ENCODE measurements at places on chromosomes 5 and 9.
A peak's percentile ranks its signal among the peaks of the same experiment; 100 is the strongest.

- DNase-seq, result no peak
Observed at GRCh38 chr5:102855681-102856388, 100.7 kb downstream of the PAM start.

GRCh38 chr5:2675548-2675947 lies 75.9 kb downstream of the IRX2 start:
- DNase-seq, result no peak

GRCh38 chr5:31124026-31124425 lies 69.5 kb upstream of the CDH6 start:
- no peak for DNase-seq

DNA sequence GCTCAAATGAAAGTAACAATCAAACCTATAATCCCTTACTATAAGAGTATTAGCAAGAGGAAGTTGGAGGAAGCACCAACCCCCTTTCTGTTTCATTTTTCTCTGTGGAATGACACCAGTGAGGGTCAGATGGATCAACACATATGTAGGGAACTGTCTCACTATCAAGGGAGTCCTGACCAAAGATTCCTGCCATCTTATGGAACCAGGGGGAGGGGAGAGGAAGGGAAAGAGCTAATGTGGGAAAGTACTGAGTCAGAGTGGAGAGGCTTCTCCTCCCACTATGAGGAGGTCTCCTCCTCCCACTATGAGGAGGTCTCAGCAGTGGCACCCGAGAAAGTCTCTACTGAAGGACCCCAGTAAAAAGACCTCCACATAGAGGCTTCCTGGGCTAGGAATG lies 73.3 kb upstream of the PCSK1 start:
- no peak for DNase-seq

DNA sequence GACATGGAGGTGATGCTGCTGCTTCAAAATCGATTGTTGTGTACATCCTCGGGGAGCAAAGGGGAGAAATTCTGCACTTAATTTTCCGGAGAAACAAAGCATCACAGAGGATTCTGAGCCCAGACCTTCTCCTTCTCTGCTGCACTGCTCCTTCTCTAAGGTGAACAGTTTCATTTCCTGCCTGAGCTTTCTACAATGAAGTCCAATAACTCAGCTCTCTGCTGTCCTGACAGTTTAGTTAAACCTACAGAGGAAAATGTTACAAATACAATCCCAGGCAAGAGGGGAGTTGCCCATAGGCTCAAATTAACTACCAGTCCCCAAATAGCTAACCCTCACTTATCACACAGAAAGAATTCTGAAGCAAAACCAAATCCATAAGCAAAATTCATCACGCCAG lies 206.3 kb downstream of the EFNA5 start:
- DNase-seq, result no peak

DNA sequence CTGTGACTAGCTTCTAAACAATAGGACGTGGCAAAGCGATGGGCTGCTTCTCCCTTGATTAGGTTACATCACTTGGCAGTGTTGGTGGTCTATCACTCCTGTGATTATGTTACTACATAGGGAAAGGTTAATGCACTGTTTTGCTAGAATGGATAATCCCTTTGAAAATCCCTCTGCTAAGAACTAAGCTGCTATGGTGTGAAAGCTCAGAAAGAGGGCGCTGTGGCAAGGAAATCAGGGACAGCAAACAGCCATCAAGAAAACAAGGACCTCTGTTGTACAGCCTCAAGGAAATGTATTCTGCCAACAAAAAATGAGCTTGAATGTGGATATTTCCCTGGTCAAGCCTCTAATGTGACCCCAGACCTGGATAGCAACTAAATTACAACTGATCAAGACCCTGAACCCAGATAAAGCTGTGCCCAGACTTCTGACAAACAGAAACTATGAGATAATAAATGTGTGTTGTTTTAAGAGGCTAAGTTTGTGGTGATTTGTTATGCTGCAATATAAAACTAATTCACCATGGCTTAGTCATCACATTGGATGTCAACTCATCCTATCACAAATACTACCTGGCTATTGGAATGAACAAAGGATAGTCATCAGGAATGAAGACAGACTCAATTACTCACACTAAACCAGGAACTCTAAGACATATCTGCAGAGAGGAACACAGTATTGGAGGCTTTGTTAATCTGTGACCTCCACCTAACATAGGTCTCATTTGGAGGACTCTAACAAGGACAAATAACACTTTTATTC lies 1215.9 kb downstream of the EFNA5 start:
- peak; percentile 5 for DNase-seq

DNA sequence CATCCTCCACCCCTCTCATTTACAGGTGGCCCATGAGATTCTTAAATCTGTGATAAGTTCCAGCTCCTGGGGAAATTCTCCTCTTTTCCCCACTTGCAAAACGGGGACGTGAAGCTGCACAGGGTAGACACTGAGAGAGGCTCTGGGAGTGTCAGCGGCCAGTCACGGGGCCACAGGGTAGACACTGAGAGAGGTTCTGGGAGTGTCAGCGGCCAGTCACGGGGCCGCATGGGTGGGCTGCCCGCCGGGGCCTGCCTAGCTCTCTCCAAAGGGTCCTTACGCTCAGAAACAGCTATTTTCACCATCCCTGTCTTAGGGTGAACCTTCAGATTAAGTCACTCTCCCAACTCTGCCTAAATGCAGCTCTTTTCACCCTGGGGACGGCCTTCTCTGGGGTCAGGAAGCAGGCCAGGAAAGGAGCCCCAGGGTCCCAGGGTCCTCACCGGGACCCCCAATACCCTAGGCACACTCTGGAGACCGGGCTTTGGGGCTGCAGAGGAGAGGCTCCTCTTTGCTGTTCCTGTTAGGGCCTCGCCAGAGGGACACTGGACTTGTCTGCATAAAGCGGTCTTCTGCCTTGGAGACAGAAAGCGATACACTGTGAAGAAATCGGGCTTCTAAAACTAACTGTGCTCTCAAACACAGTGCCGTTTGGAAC lies 1.5 kb downstream of the FAM78A start:
- no peak for DNase-seq

GRCh38 chr9:114372921-114373448 lies 14.8 kb downstream of the AKNA start:
- no peak for DNase-seq

DNA sequence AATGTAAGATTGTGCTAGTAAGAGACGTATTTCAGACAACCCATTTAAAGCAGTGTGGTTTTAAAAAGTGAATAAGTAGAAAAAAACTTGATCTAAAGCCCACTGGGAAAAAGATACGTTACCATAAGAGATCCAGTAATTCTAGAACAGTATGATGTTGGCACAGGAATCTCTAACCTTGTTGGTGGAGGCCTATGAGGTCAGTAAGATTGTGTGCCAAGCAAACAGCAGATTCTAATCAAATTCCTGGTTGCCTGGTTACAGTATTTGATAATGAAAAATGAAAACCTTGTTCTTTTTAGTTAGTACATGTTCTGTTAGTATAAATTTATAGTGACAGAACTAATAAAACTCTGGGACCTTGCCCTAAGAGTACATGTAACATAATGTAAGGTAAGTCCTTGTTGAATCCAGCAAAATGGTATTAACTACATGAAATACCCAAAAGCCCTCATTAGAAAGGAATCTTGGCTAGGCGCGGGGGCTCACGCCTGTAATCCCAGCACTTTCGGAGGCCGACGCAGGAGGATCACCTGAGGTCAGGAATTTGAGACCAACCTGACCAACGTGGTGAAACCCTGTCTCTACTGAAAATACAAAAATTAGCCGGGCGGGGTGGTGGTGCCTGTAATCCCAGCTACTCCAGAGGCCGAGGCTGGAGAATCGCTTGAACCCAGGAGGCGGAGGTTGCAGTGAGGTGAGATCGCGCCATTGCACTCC lies 33.2 kb upstream of the DMXL1 start:
- peak; percentile 64 for DNase-seq

GRCh38 chr9:74598874-74599273 lies 101.7 kb downstream of the RORB start:
- DNase-seq, result no peak

- no peak for DNase-seq
Observed at GRCh38 chr9:137774775-137775386, 102.7 kb upstream of the CACNA1B start.

DNA sequence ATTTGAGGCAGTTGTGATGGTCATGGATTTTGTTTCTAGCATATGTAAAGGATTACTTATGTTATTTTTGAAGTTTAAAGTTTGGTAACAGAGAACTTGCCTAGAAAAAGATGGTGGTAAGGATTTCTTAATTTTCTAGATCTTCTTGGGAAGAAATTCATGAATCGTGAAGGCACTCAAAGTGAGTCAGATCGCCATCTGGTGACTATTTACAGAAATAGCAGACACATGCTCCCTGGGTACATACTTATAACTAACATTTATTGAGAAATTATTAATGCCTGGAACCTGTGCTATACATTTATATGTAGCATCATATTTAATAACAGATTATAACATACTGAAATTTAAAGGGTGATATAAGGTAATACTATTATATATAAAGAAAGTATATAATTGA lies 299.7 kb downstream of the IZUMO3 start:
- no peak for DNase-seq

DNA sequence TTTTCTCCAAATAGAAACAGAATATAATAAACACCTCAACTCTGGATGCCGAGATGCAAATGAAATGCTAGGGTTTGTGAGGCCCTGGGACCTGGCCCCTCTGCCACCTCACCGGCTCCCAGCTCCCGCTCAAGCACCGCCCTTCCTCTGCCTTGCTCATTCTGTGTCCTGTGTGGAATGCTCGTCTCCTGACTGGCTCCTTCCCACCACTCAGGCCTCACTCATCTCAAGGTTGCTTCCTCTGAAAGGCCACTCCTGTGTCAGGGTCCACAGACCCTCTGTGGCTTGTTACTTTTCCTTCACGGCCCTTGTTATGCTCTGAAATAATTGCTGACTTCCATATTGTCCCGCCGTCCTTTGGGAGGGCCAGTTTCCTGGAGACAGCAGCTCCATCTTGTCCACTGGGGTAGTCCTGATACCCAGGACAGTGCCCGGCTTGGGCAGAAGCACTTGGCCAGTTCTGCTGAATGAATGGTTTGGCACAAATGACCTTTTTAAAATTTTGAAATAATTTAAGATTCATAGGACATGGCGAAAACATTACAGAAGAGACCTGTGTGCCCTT lies 15.4 kb downstream of the RNF44 start:
- DNase-seq, result no peak

GRCh38 chr5:6721442-6721841 lies 8.2 kb downstream of the TENT4A start:
- DNase-seq, result no peak

DNA sequence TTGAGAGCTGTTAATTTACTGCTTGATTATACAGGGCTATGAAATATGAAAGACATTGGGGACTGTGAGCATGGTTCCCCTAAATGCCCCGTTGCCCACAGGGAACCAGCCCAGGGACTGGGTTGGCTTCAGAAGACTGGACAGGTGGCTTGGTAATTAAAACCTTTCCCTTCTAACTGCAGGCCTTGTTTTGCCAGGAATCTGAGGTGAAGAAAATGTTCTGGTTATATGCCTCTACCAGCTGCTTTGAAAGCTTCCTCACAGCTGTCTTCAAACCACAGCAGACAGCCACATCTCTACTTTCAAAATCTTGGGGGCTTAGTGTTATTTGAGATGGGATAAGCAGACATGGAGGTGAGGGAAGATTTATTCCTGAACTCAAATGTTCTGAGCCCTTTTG lies 153.3 kb upstream of the SPRY4 start:
- DNase-seq, result no peak

DNA sequence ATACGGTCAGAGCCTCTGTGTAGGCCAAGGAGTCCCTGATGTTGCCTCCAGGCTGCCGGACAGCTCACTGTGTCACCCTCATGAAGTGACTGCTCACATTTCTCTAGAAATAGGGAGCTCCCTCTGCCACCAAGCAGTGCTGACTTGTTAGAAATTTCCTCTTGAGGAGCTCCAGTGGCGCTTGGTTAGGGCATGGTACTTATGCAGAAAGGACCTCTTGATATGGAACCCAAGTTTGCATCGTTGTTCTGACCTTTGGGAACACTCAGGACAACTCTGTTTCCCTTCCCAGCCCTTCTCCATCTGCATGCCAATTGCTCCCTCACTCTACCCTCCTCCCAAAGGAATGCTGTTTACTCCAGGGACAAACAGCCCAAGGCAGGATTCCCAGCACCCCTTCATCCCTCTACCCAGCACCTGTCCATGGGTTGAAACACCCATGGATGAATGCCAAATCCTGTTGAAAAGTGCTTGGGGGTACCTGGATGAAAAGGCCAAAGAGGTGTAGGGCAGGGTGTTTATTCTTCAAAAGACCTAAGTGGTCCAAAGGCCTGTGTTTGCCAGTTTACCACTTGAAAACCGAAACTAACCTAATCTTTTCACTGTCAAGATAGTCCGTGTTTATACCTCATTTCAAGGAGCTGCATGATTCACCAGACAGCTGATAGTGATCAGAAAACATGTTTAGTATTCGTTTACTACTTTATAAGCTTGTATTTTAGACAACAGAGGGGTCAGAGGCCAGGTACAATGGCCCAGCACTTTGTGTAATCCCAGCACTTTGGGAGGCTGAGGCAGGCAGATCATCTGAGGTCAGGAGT lies 51.1 kb downstream of the KLF4 start:
- no peak for DNase-seq

DNA sequence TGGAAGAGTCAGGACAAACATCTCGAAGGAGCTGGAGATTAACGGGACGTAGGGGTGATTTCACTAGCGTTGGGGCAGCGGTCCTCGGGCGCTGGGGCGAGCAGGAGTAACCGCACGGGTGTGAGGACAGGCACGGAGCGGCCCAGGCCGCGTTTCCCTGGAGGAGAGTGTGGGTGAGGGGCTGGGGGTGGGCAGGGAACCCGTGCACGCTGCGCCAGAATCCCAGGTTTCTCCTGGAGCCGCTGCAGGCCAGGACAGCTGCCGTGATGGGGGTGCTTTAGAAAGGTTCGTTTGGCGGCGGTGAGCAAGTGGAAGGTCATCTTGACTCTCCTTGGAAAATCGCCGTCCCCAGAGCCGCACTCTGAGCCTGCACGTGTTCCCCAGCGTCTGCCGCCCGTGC lies 290.2 kb upstream of the IRX1 start:
- DNase-seq, result no peak

GRCh38 chr9:35691334-35691650 lies 1.6 kb upstream of the TPM2 start:
- DNase-seq, result no peak

GRCh38 chr5:140312067-140312790 lies 9.3 kb upstream of the PFDN1 start:
- DNase-seq, result peak; percentile 68

GRCh38 chr5:66779528-66779927 lies 183.3 kb downstream of the MAST4 start:
- DNase-seq, result no peak

DNA sequence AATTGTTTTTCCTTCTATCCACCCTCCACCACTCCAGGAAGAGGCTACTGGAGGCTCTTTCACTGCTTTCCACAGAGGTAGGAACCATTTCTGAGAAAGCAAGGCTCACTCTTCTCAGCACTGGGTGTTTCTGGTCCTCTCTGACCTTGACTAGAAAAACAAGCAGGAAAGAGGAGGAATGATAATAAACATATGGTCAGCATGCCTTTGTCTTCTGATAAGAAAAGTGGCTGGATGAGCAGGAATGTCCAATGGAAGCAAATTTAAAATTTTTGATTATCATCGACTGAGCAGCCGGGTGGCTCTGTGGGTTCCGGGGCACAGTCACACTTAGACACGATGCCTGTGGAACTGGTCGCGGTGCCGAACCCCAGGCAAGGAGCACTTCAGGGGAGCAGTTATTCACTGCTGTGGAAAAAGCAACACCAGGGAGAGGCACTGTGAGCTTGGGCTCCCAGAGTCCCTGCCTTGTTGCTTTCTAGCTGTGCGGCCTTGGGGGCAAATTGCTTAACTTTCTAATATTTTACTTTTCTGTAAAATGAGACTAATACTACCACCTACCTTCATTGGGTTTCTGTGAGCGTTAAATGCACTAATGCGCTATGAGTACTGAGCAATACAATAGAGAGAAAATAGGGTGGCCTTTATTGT lies 157.0 kb upstream of the LHFPL2 start:
- no peak for DNase-seq
